ENCODE measurements at places on chromosomes 5 and 9. TPM values are rescaled to one million over a fixed set of nuclear protein-coding genes. Genes with fewer than 3 reads are reported as not detected.

The PTPDC1 gene
- total RNA-seq = 8.3 TPM

DNA sequence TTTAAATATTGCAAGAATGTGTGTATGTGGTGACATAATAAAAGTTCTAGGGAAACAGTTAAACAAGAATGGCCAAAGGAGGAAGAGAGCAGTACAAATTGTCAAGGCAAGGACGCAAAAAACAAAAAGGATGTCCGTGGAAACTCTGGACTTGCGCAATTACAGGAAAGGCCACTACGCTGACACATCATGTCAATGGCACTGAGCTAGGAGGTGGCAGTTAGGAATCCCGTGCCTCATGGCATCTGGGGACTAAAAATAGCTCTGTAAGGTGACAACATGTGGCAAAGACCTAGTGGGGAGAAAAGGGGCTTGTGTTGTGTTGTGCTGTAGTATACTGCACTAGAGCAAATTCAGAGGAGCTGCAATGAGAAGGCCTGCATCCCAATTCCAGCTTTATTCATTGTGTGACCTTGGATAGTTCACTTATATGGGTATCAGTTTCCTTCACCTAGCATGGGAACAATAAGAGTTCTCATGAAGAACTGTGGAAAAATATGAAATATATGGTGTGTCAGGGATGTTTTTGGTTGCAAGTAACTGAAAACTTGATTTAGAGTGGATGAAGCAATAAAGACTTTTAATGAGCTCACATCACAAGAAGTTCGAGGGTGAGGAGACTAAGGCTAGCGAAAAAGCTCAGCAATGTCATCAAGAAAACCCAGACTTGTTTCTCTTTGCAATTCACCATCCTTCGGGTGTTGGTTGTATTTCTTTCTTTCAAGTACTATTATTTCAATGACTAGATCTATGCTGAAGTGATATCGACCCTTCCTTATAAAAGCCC is 124.1 kb upstream of the STC2 start:
- DNase-seq = no peak

The GABRA1 gene
- total RNA-seq = not detected

DNA sequence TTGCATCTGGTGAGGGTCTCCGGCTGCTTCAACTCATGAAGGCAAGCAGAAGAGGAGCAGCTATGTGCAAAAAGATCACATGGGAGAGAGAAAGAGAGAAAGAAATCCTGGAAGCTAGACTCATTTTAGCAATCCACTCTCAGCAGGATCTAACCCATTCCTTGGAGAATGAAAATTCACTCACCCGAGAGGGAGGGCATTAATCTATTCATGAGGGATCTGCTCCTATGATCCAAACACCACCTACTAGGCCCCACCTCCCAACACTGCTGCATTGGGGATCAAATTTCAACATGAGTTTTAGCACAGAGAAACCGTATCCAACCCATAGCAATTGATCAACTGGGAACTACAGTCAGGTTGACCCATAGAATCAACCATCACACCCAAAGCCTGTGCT is 98.1 kb upstream of the SV2C start:
- no peak for DNase-seq

- no peak for DNase-seq
Measured at GRCh38 chr9:130993303-130994030, 15.5 kb upstream of the LAMC3 start.

The MYOZ3 gene
- 0.59 TPM for total RNA-seq

The RPP25L gene
- total RNA-seq = 22.4 TPM

DNA sequence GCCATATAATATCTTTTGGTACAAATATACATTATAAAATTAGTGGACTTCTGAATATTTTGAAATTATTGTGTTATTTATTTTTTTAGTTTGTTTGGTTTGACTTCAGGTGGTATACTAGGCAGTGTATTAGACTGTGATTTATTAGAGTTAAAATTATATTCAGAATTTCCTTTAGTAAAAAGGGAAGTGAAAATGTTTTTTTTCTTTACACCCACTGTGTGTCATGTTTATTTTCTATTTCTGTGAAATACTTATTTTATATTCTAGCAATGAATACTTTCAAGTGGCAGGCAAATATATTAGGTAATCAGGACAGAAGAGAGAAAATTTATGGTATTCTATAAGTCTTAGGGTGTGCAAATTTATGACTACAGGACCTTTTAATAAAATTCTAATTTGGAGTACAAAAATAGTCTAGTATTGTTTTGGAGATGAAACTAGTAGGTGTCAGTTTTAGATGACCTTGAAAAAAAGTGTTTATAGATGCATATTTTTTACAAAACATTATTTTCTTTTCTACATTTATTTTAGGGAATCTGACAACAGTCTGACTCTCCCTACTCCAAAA is 8.8 kb downstream of the CSNK1G3 start:
- DNase-seq = no peak

DNA sequence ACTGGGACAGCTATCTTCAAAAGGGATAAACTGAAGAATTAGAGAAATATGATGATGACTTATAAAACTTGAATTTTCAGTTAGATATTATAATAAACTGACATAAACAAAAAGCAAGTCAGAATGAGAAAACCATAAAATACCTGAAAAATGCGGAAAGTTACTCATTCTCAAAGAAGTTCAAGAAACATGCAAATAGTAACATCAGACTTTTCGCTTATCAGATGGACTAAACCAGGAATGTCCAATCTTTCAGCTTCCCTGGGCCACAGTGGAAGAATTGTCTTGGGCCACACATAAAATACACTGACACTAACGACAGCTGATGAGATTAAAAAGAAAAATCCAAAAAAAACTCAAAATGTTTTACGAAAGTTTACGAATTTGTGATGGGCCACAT is 53.9 kb downstream of the DROSHA start:
- DNase-seq = no peak

All from pulmonary artery endothelial cell (primary cell).